ENCODE measurements at places on chromosomes 2 and 18.

DNA sequence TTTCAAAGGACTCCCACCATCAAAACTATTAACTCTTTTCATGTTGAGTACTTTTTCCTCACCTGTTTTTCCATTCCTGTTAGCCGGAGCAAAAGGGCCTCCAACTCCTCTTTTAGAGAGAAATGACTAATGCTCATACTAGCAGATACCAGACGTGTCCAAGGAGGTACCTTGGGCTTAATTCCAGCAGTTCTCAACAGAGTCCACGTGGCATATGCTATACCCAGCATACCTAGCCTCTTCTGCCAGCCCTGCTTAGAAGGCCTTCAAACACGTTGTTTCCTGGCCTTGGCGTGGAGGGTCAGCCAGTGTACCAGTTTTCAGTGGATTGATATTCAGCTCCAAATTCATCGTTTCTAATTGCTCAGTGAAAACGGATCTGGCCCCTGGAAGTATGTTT lies 123.9 kb downstream of the MGAT5 start:
- no peak for DNase-seq

DNA sequence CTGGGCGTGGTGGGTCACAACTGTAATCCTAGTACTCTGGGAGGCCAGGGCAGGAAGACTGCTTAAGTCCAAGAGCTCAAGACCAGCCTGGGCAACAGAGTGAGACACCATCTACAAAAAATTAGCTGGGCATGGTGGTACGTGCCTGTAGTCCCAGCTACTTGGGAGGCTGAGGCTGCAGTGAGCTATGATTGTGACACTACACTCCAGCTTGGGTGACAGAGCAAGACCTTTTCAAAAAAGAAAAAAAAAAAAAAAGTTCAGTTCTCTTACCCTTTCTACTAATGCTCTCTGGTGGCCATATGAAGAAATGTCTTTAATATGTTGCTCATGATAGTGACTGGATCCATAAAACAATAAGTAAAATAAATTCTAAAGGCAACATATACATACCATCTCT lies 14.9 kb downstream of the TYW5 start:
- no peak for DNase-seq

DNA sequence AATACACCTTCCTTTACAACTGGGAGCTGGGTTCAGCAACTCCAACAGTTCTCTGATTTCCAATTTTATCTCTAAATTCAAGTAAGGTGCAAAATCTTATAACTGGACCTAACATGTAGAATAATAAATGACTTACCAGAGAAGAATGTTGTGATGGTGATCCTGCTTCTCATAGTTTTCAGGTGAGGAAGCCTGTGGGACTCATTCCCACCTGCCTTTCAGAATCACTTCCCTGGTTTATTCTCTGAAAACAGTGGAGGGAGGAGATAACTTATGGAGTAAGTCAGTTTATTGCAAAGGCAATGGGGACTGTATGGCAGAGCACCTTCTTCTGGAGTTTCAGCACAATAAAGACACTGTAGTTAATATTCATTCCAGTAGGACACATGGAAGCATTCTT lies 1188.2 kb upstream of the FAM98A start:
- DNase-seq = no peak

DNA sequence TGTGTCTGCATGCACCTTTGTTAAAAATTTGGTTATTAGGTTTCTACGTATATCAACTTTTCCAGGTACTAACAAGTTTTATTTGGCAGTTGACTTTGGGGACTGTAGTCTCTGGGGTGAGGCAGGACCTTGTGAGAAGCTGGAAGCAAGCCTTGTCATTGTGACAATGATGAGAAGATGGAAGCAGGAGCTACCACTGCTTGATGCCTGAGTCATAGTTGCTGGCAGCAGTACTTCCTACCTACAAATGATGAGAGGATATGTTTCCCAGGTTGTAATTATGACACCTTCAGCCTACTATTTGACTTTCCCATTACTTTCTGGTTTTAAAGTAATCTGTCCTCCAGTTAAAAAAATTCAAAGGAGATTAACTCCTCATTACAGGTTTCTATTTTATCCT lies 516.3 kb downstream of the NRXN1 start:
- no peak for DNase-seq

DNA sequence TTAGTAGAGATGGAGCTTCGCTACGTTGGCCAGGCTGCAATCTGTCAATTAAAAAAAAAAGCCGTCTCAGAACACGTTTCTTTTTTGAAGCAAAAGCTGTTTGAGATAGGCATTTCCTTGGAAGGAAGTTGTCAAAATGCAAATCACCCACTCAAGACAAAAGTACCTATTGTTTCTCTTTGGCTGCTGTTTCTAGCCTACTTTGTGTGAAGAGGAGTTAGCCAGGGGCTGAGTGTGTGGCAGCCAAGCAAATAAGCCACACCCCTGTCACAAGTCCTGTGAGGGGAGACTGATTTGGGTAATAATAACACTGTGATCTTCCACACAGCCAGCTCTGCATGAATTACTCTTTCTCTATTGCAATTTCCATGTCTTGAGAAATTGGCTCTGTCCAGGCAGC lies 47.4 kb upstream of the CDCA7 start:
- no peak for DNase-seq

DNA sequence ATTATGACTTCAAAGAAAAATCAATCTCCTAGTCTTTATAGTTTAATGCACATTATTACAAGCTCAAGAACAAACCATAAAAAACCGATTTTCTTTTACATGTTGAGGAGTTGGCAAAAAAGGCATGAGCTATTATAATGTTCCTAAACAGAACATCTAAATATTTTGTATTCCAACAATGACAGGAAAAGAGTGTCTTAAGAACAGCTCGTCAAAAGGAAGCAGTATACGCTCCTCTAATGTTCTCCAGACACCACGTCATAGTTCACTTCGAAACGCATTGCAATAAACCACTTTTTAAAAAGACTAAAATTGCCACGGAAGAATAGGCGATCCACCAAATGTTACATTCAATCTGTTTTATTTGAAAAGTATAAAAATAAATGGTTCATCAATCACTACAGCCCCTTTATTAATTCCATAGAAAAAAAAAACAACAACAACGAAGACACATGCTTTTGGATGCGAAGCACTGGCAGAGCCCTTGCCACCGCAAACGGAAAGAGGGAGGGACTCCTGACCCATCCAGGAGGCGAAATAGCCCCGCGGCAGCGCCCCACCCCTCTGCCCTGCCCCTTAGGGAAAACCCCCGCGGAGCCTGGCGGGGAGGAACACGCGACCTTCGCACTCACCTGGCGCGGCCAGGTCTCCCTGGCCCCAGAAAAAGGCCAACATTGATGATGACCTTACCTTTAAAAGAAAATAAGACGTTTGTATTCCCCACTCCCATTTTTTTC lies 45.8 kb downstream of the MBP start:
- no peak for DNase-seq

GRCh38 chr2:121066526-121066925 lies 218.5 kb downstream of the TFCP2L1 start:
- DNase-seq = no peak

DNA sequence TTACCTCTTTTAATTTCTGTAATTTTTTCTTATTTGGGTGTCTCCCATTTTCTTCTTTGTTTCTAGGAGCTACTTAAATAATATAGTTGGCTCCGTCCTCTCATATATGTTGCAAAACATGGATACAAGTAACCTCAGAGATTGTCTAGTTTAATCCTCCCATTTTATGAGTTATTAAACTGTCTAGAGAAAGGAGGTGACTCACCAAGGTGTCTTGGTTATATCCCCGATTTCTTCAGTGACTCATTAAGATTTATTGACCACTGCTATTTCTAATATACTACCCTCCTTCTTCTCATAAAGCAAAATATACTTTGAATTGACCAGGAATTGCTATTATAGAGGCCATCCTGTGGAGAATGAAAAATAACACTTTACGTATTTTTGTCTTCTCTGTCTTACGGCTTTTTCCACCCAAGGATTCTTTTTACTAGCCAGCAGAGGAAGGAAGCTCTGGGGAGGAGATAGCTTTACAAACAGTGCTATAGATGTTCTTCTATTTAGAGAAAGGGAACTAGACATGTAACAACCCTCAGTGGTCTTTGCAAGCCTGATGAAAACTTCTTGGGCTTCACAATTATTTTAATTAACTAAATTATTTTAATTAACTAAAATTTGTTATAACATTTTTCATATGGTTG lies 300.4 kb upstream of the TNP1 start:
- DNase-seq = no peak

DNA sequence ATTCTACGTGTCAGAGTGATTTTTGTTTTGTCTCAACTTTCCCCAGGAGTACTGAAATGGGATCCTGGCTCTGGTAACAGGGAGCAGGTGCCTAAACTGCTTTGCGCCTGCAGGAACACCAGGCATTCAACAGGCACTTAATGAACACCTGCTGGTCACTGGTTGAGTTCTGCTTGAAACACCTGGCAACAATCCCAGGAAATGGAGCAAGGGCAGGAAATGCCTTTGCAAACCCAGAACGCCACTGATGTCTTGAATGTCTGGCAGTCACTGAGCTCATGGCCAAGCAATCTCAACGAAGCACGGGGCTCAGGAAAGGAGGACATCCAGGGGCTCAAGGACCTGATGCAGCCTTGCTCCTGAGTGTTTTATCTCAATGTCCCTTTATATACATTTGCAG lies 360.0 kb upstream of the RAB6C start:
- DNase-seq = no peak

- DNase-seq = no peak
Observed at GRCh38 chr18:48000701-48001100, 70.2 kb upstream of the SMAD2 start.

DNA sequence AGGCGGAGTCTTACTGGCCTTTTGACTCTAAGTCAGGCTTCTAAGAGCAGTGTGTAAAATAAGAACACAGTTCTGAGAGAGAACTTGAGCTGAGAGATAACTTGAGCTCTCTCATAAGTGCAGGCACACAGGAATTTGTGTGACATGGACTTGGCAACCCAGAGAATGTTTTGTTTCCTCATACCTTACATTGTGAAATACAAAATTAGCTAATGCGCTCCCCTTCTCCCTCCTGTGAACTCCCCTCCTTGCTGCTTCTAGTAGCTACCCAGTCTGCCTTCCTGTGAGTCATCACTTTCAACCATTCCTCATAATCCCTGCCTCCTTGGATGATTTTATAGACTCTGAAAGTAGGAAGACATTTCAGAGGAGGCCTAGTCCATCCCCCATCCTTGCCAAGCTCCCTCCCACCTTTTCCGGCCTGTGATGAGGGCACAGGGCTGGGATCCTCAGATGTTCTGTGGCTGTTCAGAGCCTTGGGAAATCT lies 22.6 kb downstream of the FER1L5 start:
- no peak for DNase-seq

DNA sequence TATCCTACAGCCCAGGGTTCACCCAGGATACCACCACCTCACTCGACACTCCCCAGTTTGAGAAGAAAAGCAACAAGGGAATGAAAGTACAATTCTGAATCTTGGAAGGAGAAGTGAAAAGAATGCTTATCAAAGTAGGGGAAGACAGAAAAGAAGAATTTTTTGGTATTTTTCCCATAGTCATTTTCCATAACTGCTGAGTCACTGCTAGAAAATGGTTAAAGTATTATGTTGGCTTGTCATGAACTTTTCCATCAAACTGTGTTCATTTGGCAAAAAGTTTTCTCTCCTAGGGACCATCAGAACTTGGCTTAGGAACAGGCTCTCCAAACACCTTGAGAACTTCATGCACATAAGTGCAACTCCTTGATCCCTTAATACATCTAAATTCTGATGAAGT lies 192.0 kb downstream of the BCL11A start:
- no peak for DNase-seq

DNA sequence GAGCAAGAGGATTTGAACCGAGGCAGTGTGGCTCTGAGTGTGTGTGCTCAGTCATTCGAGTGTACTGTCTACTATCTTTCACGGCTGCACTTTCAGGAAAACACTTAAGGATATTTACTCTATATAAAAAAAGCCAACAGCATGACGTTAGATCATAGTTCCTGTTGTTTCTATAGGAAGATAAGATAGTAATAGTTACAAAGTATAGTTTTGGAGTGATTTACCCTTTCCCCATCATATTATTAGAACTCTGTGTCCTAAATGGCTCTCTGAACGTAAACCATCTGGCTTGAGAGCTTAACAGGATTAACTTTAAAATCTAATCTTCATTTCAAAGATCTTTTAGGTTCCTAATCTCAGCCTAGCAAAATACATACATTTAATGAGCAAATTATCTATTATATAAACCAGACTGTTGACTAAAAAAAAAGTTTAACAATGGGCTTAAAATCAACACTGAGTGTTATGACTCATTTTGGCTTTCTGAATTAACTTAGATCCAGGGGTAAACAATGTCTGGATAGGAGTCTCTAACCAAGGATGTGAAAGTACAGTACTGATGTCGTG lies 150.3 kb upstream of the DNMT3A start:
- no peak for DNase-seq

DNA sequence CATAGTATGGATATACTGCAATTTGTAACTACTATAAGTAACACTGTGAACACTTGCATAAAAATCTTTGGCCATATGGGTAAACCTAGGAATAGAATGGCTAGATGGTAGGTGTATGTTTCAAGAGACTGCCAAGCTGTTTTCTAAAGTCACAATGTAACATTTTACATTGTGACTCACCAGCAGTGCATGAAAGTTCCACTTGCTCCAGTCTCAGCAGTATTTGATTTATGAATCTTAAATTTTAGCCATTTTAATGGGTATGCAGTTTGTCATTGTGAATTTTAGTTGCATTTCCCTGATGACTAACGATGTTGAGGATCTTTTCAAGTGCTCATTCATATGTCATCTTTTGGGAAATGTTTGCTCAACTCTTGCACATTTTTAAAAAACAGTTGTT lies 86.1 kb downstream of the FARSB start:
- DNase-seq = no peak

DNA sequence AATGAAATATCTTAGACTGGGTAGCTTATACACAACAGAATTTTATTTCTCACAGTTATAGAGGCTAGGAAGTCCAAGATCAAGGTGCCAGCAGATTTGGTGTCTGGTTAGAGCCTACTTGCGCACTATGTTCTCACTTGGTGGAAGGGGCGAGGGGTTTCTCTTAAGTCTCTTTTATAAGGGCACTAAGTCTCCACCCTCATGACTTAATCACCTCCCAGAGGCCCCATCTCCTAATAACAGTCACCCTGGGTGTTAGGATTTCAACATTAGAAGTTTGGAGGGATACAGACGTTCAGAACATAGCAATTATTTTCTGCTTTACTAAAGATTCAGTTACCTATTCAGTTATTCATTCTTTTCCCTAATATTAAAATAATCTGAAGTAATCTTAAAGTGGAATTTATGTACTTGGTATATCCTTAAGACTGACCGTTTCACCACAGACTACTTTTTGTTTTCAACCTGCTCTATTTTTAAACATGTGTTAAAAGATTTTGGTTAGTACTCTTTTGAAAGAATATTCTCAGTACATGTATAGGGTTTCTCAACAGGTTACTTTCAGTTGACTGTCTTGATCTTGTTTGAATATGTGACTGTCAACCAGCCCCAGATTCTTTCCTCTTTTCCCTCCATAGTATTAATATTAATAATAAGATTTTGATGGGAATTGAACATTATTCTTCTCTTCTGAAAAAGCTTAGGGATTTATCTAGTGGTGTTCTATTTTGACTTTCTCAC lies 130.0 kb downstream of the TAF4B start:
- DNase-seq = no peak
